ENCODE measurements at places on chromosomes 16 and 17.

DNA sequence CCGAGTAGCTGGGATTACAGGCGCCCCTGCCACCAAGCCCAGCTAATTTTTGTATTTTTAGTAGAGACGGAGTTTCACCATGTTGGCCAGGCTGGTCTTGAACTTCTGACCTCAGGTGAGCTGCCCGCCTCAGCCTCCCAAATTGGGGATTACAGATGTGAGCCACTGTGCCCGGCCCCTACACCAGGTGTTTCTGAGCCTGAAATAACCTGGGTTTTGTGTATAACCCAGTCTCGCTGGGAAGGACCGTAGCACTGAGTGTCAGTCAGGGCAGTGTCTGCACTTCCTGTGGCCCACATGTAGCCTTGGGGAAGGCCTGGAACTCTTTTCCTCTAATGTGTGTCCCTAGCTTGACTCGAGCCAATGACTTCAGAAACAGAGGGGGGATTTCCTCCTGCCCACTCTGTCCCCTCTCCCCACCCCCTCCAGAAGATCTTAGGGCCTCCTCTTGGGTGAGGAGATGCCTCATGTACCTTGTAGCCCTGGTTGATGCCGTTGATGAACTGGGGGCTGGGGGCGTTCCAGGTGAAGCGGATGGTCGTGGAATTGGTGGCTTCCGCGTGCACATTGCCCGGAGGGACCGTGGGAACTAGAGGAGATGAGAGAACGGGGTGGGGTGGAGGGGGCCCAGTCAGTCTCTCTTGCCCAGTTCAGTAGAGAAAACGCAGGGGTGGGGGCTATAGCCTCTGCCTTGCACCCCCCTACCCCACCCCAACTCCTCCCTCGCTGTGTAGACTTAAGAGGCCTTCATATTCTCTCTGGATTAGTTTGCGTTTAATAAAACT lies 102.6 kb upstream of the CDC42EP4 start:
- DNase-seq = no peak

GRCh38 chr17:2095536-2095910 lies 40.6 kb downstream of the HIC1 start:
- DNase-seq = no peak

DNA sequence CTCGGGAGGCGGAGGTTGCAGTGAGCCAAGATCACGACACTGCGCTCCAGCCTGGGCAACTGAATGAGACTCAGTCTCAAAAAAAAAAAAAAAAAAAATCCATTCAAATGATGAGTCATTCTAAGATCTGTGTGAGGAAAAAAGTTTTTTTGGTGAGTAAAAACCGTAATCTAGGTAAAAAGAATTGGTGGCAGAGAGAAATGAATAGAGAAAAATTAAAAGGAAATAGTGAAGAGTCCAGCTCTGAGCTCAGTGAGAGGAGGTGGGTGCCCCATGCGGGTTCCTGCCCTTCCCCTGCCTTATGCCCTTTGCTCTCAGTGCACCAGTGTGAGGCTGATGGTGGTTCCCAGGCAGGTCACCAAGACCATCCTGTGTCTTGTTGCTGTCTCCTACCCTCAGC lies 20.9 kb downstream of the GAN start:
- DNase-seq = no peak

GRCh38 chr16:19874851-19875546 lies 9.6 kb downstream of the GPRC5B start:
- DNase-seq = no peak

DNA sequence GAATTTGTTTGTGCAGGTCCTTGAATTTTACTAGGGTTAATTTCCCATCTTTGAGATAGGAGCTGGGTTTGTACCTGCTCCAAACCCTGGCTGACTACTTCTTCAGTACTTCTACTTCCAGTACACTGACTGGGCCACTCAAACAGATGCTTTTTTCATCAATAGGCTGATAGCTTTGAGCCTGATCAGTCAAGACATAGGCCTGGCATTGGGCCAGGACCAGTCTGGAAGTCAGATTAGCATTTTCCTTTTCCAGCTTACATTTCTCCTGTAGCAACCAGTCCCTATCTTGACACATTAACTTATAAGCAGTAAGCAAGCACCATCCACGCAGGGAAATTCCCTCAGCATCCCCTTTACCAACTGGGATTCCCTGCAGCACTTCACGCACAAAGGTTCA lies 7.5 kb upstream of the TMEM101 start:
- no peak for DNase-seq

- no peak for DNase-seq
These were observed 22.6 kb downstream of the ZFHX3 start for GRCh38 chr16:73025151-73025855.

GRCh38 chr17:31281061-31281460 lies 16.0 kb downstream of the OMG start:
- DNase-seq = no peak

DNA sequence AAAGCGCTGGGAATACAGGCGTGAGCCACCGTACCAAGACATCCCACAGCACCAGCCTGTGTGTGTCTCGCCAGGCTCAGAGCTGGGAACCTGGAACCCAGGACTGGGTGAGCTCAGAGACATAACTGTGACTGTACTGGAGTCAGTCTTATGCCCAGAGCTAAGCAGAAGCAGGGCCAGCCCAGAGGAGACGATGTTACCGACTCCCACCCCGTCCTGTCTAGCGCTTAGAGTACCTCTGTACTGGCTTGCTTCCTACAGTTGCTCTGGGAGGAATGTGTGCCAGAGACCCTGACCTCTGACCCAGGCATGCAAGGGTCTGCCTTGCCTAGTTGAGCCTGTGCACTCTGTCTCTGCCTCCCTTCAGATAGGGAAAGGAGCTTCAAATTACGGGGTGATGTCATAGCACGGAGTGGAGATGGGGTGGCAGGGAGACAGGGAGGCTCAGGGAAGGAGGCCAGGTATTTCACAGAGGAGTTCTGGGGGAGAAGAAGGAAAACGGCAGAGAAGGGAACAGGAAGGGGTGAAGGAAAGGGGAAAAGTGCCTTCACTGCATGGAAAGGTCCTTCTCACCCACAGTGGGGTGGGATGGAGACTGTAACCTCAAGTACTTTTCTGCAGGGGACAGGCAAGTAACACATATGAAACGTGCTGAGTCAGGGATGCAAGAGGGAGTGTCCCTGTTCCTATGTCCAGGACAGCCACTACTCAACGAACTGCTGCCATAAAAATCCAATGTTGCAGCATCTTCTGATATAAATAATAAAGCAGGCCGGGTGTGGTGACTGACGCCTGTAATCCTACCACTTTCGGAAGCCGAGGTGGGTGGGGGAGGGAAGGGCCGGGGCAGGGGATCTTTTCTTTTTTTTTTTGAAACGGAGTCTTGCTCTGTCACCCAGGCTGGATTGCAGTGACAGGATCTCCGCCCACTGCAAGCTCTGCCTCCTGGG lies 5.8 kb upstream of the ARMC5 start:
- DNase-seq = no peak

DNA sequence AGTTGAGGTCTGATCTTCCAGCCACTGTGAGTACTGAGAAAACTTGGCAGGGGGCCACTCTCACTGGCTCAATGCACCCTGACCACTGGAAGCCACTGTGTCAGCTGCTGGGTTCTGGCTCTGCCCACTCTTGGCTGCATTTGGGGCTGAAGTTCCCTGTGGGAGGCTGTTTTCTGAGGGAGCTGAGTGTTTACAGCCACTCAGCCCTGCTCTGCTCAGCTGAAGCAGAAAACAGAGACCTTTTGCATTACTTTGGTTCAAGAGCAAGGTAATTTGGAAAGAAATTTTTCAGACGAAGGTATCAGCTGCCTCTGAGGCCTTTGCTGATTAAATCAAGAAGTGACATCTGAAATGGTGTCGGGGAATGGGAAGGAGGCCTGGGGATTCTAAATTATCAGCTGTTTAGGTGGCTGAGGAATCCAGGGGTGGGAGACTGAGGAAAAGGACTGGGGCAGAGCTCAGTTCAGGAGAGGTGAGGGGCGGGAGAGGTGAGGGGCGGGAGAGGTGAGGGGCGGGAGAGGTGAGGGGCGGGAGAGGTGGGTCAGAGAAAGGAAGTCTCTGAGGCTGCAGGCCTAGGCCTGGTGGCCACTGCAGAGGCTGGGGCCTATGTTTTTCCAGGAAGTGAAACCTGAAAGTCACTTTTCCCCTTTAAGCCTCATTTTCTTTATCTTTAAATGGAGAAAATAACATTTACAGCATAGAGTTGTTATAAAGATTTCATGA lies at the start of gene ACSM5:
Gene ACSM5 (plus strand): TSS at position 137 of the 723 bp plus-strand sequence. CDS start 1,951 bp downstream, outside the sequence.
- DNase-seq = peak; percentile 29

GRCh38 chr16:29806641-29807425 lies 504 bp downstream of the MAZ start:
- peak; percentile 70 for DNase-seq

DNA sequence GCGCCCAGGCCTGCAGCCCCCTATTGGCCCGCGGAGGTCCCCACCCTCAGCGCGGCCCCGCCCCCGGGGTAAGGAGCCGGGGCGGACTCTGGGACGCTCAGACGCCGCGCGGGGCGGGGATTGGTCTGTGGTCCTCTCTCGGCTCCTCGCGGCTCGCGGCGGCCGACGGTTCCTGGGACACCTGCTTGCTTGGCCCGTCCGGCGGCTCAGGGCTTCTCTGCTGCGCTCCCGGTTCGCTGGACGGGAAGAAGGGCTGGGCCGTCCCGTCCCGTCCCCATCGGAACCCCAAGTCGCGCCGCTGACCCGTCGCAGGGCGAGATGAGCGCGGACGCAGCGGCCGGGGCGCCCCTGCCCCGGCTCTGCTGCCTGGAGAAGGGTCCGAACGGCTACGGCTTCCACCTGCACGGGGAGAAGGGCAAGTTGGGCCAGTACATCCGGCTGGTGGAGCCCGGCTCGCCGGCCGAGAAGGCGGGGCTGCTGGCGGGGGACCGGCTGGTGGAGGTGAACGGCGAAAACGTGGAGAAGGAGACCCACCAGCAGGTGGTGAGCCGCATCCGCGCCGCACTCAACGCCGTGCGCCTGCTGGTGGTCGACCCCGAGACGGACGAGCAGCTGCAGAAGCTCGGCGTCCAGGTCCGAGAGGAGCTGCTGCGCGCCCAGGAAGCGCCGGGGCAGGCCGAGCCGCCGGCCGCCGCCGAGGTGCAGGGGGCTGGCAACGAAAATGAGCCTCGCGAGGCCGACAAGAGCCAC lies at the start of gene NHERF1:
Gene NHERF1 (plus strand): TSS at position 100 of the 750 bp plus-strand sequence. CDS start 219 bp downstream, at position 319.
- peak; percentile 90 for DNase-seq

DNA sequence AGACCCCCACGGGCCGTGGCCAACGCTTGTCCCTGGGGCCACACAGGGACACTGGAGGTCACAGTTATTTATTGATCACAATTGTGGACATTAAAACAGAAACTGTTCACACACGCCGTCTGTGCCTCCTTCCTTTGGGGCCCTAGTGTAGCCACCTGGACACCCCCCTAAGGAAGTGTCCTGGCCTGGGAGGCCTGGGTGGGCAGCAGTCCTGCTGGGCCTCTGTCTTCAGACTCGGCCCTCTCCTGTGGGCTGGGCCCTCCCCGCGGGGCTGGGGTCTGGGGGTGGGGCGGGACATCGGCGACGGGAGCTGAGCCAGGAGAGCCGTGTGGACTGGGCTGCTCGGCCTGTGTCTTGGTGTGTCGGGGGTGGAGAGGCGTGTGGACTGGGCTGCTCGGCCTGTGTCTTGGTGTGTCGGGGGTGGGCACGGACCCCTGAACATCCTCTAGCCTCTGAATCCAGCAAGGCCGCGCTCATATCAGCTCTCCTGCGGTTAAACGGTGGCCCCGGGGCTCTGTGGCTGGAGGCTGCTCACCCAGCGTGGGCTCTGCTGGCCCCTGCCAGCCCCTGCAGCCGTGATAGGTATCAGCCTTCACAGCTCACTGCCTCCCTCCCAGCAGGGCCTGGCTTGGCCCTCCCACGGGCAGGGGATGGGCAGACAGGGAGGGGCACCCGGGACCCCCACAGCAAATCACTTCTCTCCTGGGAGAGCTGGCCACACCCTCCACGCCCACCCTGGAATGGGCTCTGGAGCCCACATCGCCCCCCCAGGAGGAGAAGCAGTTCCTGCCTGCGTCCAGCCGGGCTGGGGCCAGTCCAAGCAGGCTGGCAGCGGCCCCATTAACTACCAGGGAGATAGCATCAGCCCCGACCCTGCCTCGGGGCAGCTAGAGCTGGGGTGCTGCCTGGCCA lies 1.1 kb upstream of the NHLRC4 start:
- no peak for DNase-seq

DNA sequence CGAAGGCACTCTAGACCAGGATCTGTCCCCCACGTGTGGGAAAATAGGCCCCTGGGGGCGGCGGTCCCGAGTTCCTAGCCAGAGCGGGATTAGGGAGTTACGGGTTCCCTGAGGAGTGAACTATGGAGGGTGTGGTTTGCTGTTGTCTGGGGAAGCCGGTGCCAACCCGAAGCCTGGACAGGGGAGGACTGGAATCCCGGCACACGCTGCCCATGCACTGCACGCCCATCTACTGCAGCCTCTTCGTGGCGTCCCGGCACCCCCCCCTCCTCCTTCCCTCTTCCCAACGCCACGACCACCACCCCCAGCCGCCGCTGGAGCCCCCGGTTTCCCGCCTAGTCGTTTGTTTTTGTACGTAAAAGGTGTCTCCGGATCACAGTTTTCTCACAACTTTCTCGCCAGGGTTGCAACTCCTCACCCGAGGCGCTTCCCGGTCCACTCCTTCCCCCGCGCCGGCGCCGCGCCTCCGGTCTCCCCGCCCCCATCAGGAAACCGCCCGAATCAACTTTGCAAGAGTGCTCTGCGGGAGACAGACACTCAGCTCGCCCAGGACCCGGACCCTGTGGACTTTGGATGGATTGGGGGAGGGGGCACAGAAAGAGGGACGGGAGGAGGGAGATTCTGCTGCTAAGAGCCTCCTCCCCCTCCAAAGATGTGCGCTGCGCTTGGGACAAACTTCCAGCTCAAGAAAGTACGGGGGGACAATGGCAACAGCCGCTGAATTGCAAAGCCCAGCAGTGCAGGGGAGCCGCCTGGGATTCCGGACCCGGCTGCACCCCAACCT lies 1.4 kb upstream of the LHX1 start:
- DNase-seq = no peak

DNA sequence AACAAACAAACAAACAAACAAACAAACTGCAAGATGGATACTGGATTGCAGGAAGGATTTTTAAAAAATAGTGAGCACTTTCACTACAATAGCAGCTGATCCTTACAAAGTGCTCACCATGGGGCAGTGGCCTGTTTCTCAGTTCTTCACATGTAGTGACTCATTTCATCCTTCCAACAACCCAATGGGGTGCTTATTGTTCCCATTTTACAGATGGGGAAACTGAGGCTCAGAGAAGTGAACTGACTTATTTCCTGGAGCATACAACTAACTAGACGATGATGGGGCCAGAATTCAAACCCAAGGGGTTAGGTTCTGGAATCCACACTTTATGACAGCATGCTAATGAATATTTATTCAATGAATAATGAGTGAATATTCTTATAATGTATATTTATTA lies 61.2 kb downstream of the MYH11 start:
- no peak for DNase-seq

DNA sequence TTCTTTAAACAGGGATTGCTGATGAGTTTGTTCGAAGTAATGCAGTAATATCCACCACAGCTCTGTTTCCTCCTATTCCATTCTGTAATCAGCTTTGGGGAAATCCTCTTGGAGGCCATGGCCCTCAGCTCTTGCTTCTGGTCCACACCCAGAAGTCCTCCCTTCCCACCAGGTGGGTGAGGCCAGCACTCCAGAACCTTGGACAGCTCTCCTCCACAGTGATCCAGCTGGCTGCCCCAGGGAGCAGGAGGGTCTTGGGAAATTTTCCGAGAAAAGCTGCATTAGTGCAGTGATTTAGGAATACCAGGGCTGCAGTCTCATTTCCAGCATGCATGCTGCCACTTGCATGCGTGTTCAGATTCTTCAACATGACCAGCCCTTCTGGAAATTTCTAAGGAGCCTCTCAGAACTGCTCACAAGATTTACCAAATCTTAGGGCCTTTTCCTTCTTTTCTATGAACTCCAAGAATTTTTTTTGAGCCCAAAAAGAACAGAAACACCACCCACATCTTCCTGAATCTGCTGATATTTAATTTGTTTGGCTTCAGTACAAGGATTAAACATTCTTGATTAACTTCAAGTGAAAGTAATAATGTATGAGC lies 4.2 kb downstream of the SMPD3 start:
- DNase-seq = no peak

All from brain (organoid and tissue), 16 donors.